ENCODE measurements at places on chromosomes 11 and 22.

DNA sequence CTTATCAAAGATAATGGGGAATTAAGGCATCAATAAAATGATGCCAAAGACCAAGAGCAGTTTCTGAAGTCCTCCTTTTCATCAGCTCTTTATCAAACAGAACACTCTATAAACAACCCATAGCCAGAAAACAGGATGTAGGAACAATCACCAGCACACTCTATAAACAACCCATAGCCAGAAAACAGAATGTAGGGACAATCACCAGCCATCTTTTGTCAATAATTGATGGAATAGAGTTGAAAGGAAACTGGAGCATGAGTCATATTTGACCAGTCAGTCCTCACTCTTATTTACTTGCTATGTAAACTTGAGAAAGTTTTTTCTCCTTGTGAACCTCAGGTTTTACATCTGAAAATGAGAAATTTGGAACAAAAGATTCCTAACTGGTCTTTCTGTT lies 10.0 kb downstream of the MS4A2 start:
- DNase-seq: peak; percentile 0

DNA sequence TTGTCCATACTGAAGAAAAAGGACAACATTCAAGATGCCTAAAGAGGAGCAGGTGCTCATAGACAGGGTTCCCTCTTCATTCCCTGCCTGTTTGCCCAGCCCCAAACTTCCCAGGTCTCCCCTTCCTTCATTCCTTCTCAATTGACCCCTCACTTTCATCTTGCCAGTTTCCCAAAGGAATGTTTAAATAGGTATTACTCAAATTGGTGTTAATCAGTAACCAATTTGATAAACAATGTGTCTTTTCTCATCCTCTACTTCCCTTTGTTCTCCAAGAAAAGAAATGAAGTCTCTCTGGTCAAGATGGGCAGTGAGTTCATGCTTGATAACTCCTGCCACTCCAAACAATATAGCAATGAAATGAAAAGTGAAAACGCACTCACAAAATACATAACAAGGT lies 101.9 kb downstream of the TMPRSS5 start:
- no peak for DNase-seq

GRCh38 chr22:49091917-49092545 lies 735.6 kb downstream of the BRD1 start:
- DNase-seq: no peak

DNA sequence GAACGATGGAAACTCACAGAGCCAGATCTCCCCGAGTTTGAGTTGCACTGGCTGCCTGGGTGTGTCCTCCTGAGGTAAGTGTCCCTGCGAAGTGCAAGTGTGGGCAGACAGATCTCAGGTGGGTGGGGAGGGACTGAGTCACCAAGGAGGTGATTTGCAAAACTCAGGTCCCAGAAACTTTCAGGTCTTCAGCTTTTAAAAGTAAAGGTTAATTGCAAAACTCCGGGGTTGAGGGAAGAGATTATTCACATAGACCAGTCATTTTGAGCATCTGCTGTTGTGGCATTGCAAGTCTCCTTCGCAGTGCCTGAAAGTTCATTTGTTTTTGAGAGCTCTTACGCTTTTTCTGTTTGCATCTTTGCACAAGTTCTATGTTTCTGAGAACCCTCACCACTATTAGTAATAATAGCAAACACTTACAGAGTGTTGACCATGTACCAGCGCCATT lies 7.1 kb downstream of the CD44 start:
- DNase-seq: no peak

DNA sequence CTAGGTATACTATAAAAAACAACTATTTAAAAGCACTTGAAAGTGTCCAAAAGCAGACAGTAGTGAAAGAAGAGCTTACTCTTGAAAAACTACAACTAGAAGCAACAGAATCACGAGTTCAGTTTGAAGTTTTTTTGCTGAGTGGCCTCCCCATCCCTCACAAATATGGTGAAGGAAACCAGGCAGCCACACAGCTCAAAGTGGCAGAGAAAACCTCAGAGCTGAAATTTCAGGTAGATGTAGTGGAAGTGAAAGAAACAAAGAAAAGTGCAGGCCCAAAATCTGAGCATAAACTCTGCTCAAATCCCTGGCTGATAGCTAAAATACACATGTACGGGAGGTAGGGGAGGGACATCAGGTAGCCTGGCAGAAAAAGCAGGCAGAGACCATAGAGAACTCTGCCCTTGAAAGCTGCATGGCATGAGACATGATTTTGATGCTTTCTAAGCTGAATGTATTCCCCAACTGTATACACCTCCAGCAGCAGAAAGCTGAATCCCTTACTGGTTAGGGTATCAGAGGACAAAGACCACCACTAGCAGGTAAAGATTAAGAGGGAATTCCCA lies 12.1 kb downstream of the BTBD10 start:
- no peak for DNase-seq

GRCh38 chr11:35662061-35662648 lies 420 bp upstream of the TRIM44 start:
- DNase-seq: no peak

DNA sequence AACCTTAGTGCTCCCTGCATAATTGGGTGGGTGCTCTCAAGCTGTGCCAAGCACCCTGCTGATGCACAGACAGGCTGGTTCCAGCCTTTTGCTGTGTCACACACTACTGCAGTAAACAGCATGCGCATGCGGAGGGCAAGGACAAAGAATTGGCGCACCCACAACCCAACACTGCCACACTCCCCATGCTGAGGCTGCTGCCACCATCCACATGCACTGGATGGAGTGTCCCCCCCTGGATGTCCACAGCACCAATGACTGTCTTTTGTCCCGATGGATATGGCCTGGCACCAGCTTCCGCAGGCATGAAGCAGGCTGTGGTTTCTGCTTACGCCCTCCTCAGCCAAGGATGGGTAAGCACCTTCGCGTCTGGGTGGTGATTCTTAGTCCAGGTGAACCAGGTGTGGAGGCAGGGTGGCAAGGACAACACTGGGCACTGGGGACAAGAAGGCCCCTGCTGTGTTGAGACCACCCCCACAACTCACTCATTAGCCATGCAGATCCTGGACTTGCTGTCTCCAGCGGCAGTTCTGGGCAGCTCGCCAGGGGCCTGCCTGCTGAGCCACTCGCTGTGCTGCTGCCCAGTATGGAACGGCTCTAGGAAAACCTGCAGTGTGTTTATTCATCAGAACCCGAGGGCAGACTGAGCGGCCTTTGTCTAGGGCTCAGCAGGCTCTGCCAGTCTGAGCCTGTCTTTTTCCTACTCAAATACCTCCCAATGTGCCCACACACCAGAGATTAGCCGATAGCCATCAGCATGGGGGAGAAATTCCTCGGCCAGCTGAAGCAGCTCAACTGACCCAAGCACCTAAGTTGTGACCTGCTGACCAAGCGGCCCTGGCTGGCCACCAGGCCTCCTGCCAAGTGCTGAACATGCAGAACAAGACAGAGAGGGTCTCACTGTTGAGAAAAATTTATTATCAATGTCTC lies 8.2 kb upstream of the NAP1L4 start:
- no peak for DNase-seq

GRCh38 chr11:69088676-69089146 lies 40.0 kb downstream of the TPCN2 start:
- peak; percentile 86 for DNase-seq

DNA sequence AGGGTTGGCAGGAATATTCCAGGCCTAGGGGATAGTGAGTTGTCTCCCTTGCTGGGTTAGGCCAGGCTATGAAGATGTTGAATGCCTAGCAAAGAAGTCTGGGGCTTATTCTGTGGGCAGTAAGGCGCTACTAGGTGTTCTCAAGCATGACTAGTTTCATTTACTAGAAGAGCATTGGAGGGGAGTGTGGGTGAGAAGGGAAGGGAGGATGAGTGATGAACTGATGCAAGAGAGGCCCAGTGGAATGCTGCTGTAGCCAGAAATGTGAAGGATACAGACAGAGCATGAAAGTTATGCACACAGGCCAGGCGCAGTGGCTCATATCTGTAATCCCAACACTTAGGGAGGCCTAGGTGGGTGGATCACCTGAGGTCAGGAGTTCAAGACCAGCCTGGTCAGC lies 33.5 kb downstream of the POU2F3 start:
- DNase-seq: no peak

DNA sequence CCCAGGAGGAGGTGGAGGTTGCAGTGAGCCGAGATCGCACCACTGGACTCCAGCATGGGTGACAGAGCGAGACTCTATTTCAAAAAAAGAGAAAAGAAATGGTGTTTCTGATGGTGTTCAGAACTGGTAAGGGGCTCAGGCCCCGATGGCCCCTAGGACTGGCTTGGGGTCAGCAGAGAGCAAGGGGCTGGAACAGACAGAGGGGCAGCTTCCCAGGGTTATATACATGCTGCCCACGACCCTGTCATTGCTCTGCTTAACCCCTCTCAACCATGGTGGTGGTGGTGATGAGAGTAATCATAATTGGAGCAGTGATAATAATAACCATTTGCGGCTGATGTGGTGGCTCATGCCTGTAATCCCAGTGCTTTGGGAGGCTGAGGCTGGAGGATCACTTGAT lies 79.4 kb downstream of the CEP164 start:
- DNase-seq: no peak

DNA sequence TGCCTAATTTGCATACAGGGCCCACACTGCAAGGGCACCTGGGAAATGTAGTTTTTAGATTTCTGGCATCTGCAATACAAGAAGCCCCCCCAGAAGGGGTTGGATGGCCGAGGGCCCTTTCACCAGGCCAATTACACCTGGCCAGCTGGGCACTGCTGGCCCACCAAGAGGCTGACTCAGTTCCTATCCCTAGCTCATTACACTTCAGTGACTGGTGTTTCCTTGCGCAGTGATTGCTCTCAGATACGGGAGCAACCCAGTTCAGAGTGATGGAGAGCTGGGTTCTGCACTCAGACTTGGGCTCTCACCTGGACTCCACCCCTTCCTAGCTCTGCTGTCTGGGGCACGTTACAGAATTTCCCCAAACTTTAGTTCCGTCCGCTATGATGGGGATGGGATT lies 81.1 kb upstream of the SHANK2 start:
- no peak for DNase-seq

GRCh38 chr11:95277868-95278267 lies 46.9 kb upstream of the SESN3 start:
- no peak for DNase-seq

DNA sequence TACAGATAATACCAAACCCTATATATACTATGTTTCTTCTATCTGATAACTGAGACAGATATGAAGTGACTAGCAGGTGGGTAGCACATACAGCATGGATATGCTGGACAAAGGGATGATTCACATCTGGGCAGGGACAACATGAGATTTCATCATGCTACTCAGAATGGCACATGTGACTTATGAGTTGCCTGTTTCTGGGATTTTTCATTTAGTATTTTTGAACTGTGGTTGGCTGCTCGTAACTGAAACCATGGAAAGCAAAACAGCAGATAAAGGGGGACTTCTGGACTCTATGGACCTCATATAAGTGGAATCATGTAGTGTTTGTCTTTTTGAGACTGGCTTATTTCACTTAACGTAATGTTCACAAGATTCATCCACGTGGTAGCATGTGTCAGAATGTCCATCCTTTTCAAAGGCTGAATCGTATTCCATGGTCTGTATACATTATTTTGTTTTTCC lies 883.0 kb downstream of the TBC1D22A start:
- no peak for DNase-seq
